CD4-positive, alpha-beta memory T cell (primary cell): ENCODE measurements at places on chromosomes 12 and 14.

DNA sequence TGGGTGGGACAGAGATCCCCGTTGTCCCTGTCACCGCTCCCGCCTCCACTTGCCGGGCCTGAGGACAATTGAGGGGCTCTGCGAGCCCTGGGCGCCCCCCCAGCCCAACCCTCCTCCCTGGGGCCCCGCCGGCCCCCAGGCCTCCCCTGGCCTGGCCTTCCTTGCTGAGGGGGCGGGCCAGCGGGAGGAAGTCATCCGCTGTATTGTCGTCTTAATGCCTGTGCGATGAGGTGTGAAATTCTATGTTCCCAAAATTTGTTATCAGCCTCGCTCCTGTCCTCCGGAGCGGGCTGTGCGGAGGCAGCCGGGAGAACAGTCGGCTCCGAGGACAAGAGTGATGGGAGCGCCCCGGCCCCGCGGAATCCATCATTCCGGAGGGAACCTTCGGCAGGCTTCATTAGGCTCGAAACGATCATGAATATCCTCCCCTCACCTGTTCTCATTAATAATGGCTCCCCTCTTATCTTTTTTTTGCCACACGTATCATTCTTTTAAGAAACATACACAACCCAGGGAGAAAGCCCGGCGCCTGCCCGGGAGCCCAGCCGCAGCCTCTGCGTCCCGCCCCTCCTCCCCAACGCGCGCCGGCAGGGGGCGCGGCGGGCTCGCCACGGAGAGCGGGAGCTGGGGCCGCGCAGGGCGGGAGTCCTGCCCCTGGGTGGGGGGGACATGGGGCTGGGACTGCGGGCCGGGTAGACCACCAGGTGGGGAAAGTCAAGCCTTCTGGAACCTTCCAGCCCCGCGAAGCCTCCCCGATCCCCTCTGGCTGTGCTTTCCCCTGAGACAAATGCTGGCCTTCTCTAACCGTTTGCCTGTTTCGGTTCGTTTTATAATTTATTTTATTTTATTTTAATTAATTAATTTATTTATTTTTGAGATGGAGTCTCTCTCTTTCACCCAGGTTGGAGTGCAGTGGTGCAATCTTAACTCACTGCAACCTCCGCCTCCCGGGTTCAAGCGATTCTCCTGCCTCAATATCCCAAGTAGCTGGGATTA lies 17.1 kb upstream of the DLK1 start:
- DNase-seq, result no peak

DNA sequence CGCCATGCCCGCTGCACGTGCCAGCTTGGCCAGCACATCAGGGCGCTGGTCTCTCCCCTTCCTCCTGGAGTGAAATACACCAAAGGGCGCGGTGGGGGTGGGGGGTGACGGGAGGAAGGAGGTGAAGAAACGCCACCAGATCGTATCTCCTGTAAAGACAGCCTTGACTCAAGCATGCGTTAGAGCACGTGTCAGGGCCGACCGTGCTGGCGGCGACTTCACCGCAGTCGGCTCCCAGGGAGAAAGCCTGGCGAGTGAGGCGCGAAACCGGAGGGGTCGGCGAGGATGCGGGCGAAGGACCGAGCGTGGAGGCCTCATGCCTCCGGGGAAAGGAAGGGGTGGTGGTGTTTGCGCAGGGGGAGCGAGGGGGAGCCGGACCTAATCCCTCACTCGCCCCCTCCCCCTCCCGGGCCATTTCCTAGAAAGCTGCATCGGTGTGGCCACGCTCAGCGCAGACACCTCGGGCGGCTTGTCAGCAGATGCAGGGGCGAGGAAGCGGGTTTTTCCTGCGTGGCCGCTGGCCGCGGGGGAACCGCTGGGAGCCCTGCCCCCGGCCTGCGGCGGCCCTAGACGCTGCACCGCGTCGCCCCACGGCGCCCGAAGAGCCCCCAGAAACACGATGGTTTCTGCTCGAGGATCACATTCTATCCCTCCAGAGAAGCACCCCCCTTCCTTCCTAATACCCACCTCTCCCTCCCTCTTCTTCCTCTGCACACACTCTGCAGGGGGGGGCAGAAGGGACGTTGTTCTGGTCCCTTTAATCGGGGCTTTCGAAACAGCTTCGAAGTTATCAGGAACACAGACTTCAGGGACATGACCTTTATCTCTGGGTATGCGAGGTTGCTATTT lies 914 bp upstream of the CCND2 start:
- no peak for DNase-seq

DNA sequence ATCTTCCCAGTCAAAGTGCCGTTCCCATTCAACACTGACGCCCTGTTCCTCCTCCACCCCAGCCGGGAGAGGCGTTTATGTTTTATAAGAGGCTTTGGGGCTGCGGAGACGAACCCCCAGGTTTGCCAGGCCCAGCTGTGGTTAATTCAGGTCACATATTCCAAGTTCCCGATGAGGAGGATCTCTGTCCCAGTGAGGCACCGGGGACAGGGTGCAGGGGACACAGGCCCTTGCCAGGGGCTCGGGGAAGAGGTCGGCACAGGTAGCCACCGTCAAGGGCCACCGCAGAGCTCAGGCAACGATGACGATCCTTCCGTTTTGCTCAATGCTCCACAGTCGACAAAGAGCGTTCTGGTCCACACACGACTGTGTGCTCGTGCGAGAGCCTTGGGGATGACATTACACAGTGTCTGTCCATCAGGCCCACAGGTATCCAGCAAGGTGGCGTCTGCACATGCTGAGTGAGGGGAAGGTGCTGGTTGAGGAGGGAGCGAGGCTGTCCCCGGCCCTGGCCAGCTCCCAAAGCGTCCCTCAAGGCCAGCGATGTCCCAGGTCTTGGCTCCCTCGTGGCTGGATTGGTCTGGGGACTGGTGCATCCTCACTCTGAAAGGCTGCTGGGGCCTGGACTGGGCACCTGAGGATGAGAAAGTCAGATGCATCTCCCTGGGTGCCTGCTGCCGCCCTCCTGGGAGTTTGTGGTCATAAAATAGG lies 189.2 kb upstream of the C14orf180 start:
- DNase-seq, result no peak

DNA sequence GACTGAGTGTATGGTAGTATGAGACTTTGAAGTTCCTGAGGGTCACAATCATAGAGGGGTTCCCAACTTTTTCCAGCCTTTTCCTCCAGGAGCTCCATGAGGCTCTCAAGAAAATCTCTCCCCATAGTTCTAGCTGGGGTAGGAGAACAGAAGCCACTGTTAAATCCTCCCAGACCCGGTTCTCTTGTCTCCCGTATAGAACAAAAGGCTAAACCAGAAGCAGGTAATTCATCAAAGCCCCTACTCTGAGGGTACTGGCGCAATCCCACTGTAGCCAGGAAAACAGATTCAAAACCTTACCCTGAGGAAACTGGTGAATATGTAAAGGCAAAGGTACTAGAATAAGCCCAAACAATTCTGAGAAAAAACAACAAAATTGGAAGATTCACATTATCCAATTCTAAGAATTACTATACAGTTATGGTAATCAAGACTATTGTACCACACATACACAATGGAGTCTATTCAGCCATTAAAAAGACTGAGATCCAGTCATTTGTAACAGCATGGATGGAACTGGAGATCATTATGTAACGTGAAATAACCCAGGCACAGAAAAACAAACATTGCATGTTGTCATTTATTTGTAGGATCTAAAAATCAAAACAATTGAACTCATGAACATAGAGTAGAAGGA lies 20.5 kb downstream of the OR8S1 start:
- no peak for DNase-seq

GRCh38 chr12:128623748-128624147 lies 200.0 kb downstream of the SLC15A4 start:
- DNase-seq, result no peak

- peak; percentile 23 for DNase-seq
Measured at GRCh38 chr14:95413289-95414215, 93.8 kb upstream of the CLMN start.

- no peak for DNase-seq
Measured at GRCh38 chr14:22542360-22542759, 46.7 kb downstream of the DAD1 start.

DNA sequence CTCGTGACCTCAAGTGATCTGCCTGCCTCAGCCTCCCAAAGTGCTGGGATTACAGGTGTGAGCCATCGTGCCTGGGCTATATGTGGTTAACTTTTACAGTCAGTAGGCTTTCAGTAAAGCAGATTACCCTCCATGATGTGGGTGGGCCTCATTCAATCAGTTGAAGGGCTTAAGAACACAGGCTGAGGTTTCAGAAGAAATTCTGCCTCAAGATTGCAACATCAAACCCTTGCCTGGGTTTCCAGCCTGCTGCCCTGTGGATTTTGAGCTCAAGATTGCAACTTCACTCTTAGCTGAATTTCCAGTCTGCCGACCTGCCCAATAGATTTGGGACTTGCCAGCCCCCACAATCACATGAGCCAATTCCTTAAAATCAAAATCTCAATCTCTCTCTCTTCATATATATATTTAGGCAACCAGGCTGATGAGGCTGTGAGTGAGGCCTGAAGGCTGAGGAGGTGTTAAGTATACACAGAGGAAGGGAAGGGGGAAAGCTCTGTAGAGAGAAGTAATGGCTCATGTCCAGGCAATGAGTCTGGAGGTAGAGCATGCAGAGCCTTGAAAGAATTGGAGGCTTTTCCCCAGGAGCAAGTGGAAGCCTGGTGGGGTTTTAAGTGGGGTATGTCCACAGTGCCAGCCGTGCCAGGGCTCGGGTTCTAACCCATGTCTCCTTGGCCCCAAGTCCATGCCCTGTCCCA lies 33.3 kb upstream of the ACTN1 start:
- no peak for DNase-seq

DNA sequence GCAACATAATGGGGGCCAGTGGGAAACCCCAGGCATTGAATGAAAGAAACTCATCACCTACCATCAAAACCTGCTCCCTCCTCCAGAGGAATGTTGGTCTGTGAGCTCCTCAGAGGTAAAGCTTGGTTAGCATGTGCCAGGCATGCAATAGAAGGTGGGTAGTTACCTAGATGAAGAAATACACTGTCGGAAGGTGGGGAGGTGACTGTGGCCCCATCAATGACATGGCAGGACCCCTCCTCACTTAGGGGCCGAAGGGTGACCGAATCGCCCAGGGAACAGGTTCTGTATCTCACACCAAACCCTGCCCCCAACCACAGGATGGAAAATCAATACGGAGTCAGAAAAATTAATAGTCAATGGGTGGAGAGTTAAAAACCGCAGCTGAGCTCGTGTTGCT lies 135.6 kb downstream of the BCL11B start:
- DNase-seq, result no peak
